Skeletal muscle cell (primary cell): ENCODE measurements at places on chromosomes 7 and 10.

- no peak for DNase-seq
Measured at GRCh38 chr7:22969010-22969431, 44.9 kb downstream of the HYCC1 start.

- no peak for DNase-seq
Measured at GRCh38 chr7:81457852-81458522, 311.9 kb downstream of the HGF start.

DNA sequence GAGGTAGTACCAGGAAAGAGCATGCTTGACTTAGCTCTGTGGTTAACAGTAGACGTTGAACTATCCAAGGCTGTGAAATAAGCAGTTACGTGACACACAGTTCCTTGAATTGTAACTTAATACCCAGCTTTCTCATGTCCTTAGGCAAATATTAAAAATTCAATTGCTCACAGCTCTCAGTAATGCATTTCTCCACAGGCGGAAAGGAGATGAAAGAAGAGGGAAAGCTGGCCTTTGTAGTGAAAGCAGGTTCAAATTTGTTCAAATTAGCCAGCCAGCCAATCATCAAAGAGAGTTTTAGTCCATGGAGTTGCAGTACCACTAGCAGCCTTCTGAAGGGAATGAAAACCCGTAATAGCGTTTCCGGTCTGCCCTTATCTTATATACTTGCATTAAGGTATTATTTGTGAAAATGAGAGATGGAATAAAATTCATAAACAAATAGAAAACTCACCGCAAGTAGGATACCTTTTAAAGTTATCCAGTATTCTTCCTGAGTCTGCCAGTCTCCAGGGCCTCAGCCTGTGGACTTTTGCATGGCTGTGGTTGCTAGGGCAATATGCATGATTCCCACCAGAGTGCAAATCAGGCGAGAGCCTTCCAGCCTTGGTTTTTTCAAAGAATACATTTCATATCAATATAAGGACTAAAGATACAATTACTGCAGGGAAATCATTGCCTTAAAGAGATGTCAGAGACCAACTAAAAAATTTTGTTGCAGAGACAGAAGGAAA is 795.5 kb downstream of the TNS3 start:
- peak; percentile 77 for DNase-seq

DNA sequence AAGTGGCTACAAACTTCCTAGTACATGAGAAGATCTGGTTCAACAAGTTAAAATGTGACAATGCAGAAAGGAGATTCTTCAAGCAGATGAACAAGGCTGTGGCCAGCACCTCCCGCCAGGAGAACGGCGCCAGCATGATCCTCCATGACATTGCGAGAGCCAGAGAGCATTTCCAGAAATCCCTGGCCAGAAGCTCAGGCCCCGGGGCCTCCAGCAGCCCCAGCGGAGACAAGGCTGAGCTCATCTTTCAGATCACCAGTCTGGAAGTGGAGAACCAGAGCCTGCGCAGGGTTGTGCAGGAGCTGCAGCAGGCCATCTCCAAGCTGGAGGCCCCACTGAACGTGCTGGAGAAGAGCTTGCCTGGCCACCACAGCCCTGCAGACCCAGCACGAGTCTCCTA is 40.1 kb upstream of the ZNF273 start:
- DNase-seq, result no peak

- DNase-seq, result no peak
Measured at GRCh38 chr10:88505680-88506215, 77.4 kb downstream of the RNLS start.

- DNase-seq, result no peak
Measured at GRCh38 chr10:91796331-91797047, 1.7 kb upstream of the TNKS2 start.

- no peak for DNase-seq
Measured at GRCh38 chr7:4190010-4190981, 491.8 kb upstream of the FOXK1 start.

DNA sequence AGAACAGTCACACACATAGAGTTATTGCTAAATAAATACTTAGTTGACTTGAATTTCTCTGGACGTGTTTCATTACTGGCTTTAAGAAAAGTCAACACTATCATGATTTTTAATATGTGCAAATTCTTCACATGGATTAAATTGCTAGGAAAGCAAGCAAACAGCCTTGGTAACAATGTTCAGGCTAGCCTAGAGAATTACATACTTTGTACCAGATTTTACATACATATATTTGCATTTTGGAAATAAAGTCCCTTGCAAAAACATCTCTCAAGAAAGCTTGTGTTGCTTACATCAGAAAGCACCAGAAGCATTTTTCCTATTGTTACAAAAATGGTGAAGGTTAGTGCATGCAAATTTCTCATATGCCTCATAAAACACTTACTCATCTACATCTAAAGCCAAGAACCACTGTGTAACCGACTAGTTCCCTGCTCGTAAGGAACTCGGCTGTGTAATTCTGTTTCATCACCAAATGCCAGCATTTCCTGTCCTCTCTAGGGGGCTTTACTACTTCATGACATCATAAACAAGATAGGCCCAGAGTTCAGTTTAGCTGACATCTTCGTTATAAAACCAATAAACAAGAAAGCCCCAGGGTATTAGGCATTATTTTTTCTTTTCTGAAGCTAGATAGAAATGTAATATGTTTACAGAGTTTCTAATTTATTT is 87.8 kb downstream of the CFAP58 start:
- peak; percentile 96 for DNase-seq

DNA sequence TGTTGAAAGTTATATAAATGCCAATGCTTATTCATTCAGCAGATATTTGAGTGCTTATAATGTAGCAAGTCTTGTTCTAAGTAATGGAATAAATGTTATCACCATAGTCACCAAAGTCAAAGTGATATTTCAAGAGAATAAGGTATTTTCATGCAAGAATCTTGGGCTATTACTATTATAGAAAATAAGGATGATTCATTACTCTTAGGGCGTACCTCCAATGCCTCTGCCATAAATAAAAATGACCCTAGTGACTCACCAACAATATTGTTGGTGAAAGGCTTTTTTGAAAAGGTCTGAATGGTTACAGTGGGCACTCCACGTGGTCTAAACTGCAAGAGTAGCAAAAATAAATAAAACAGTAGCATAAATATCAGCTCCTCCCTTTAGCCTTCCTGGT is 68.4 kb downstream of the RALA start:
- DNase-seq, result no peak

DNA sequence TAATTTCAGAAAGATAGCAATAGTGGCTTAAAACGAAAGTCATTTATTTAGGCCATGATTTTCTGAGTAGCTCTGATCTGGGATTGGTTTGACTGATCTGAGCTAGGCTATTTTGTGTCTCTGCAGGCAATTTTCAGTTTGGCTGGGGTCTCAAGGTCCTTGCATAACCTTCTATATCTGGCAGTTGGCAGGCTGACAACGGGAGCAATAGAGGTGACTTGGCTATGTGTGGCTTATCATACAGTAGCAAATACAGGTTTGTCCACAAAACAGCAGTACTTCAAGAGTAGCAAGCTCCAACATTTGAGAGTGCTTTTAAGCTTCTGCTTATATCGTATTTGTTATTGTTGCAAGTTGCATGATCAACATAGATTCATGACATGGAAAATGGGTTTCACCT is 1167.3 kb upstream of the CELF2 start:
- DNase-seq, result no peak

DNA sequence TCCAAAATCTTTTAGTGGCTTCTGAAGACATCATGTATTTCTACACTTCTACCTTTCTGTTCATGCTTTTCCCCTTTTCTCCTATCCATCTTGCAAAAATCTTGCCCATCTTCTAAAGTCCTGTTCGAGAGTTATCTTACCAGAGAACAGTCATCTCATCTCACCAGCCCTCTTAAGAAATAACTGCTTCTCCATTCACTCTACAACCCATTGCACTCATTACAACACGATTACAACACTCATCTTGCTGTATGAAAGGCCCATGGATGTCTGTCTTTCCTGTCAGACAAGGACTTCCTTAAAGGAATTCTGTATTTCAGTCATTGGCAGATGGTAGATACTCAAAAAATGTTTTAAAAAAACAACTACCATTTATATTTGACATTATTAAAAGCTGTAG is 30.8 kb downstream of the ZNF438 start:
- DNase-seq, result no peak

- no peak for DNase-seq
Measured at GRCh38 chr7:17233603-17234002, 64.8 kb upstream of the AHR start.

- DNase-seq, result no peak
Measured at GRCh38 chr7:131061158-131061557, 266.5 kb upstream of the MKLN1 start.

GRCh38 chr10:49667991-49668390 is 11.5 kb upstream of the C10orf53 start:
- DNase-seq, result no peak

DNA sequence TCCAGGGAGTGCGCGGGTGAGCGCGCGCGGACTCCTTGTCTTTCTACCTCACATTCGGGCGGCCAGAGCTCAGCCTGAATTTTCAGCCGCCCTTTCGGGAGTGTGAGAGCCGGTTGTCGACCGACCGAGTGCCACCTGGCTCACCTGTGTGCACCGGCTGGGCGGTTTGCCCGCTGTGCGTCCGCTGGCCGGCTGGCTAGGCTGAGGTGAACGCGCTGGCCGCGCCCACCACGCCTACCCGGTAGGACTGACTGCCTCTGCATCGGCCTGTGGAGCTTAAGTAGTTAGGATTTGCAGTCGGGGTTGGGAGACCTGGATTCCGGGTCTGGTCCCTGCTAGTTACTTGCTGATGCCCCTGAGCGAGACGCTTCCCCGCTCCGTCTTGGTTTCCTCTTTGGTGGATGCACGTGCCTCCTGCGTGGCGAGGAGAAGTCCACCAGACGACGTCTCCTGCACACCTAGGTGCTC is 553 bp downstream of the TSPAN15 start:
- no peak for DNase-seq

DNA sequence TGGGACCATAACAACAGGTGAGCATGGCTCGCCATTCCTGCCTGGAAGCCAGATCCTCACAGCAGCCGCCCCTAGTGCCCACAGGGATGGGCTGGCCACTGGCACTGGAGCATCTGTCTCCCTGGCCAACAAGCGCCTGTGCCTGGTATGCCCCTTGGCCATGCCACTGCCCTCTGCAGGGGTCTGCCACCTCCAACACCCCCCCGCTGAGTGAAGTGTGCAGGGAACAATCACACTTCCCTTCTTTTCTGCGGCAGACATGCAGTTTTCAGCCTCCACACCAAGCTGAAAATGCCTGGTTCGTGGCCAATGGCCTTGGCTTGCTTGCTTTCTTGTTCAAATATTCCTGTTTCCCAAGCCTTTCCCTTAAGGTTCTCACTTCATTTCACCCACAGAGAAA is 50.7 kb downstream of the HSPA12A start:
- DNase-seq, result no peak

DNA sequence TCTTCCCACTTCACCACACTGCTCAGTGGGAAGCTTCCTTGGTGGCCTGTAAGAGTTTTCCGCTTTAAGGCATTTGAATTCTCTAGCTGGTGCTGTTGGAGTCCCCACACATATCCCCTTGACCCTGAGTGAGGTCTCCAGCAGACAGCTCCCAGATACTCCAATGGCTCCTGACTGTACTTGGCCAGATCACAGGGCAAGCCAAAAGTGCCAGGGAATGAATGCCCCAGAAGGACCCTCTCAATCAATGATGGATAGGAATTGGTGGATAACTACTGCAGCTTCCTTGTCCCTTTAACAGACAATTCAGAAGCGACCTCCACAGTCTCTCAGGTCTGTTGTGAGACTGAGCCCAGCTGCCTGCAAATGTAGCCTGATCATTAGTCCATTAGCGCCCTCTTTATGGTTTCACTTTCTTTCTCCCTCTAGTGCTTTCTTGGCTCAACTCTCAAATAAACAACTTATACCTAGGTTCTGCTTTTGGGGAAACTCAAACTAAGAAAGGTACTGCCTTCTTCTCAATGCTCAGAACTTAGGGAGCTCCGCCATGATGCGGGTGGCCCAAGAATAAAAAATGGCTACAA is 283.0 kb downstream of the TCF7L2 start:
- DNase-seq, result no peak

DNA sequence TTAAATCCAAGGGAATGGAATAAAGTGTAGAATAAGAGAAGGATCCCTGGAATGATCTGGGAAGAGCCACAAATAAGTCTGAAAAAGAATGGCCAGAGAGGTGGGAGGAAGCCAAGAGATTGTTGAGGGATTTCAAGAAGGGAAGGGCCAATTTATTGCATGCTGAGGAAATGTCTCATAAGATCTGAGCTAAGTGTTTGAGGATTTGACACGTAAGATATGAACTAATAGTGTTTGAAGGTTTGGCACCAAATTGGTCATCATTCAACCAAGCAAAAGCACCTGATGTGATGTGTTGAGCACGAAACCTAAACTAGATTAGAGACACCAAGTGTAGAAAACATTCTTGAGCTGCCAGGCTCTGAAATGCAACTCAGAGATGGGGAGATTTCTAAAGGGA is 97.9 kb downstream of the TSPAN12 start:
- no peak for DNase-seq

- DNase-seq, result no peak
Measured at GRCh38 chr7:126040114-126041045, 1110.8 kb upstream of the POT1 start.

GRCh38 chr10:114825513-114826253 is 4.1 kb downstream of the FHIP2A start:
- peak; percentile 64 for DNase-seq

DNA sequence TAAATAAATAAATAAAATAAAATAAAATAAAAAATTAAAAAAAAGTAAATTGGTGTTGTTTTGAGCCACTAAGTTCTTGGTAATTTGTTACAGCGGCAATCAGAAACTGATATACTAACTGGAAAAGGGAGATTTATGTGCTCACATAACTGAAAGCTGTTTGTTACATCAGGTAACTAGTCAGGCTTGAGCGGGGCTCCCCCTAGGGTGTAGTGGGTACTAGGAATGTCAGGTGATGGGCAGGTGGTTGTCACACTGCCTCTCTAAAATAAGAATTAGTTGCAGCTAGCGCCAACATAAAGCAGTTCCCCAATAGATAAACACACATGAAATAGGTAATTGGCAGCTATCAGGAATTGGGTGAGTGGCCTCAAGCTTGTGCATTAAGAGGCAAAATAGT is 1336.9 kb downstream of the XPNPEP1 start:
- DNase-seq, result no peak

GRCh38 chr7:141511316-141511675 is 39.9 kb upstream of the AGK start:
- DNase-seq, result no peak

- no peak for DNase-seq
Measured at GRCh38 chr10:72027498-72027897, 60.9 kb downstream of the SPOCK2 start.

DNA sequence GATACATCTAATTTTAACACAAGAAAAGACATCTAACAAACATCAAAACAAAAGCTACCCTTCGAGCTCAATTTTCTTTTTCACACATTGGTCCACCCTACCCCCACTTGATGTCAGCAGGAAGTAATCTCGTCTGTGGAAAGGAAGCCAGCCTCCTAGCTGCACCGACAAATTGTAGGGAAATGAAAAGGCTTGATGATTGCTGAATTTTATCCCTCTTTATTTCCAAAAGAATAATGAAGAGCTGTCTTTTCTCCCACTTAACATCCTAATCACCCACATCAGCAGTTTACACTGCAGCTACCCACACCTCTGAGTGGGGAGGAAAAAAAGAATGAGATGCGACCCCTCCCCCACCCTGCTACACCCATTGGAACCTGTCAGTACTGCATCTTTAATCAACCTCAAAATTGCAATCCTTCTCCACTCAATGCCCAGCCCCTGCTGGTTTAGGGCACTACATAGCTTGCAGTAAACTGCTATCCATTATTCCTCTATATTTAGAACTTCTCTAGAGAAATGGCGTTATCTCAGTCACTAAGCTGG is 10.6 kb upstream of the CPVL start:
- no peak for DNase-seq
